ENCODE measurements at places on chromosomes 13 and 19.

- DNase-seq, result no peak
Observed at GRCh38 chr13:110211735-110212134, 95.2 kb downstream of the COL4A1 start.

DNA sequence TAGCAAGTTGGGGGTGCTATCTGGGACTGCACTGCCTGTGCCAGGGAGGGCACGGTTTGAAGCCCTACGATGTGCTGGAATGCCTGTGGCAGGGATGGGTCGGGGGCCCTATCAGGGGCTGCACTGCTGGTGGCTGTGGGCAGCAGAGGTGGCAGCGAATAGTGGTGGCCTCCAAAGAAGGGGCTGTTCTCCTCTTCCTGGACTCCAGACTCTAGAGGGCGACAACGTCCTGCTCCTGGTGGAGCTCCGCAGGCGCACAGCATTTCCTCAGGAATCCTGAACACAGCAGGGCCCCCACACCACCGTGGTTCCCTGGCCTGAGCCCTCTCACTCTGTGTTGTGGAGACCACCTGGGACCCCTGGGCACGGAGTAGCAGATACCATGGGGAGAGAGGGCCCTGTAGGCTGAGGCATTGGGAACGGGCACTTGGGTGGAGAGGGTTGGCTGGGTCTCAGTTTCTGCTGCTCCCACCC, 145.6 kb downstream of the TNFRSF19 start:
- DNase-seq, result no peak

DNA sequence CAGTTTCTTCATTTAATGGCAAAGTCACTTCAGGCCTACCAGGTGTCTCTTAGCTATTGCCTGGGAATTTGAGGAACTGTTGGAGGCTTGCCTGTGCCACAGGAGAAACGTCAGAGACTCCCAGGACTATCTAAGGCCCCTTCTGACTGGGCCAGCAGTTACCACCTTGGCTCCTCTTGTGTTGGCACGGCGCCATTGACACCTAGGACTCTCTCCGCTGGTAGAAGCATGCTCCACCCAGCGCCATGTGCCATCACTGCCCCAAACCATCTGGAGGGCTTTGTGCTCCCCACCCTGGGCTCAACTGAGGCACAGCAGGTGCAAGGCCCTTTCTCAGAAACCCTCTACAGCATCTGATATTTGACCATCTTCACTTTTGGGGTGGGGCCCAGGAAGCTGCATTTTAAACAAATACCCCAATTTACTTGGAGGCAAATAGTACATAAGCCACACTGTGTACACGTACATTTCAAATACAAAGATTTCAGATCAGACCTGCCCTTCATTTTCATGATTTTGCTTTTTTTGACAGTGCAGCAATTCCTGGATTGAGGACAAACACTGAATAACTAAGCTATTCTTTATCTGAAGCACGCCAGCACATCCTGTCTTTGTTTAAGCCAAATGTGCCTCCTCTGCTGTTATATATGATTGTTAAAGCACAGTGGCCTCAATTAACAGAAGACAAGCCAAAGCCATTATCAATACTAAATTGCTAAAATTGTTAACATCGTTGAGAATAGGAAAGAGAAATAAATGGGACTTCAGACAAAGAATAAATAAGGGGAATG, 59.9 kb upstream of the TPP2 start:
- DNase-seq, result no peak

DNA sequence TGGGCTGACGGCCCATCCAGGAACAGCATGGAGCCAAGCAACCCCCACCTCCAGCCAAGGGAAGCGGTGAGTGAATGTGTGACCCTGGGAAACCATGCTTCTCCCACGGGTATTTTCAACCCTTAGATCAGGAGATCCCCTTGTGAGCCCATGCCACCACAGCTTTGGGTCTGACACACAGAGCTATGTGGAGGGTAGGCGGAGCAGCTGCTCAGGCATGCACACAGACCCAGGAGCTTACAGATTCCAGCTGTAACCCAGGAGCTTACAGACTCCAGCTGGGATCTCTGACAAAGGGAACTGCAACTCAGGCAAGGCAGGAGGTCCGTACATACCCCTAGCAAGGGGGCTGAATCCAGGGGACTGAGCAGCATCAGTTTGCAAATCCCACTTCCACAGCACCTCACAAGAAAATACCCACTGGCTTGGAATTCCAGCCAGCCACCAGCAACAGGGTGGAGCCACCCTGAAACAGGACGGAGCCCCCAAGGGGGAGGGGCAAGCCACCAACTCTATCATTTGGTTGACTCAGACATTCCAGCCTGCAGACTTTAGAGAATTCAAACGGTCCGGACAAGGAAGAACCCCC, 40.8 kb upstream of the RFXAP start:
- no peak for DNase-seq

DNA sequence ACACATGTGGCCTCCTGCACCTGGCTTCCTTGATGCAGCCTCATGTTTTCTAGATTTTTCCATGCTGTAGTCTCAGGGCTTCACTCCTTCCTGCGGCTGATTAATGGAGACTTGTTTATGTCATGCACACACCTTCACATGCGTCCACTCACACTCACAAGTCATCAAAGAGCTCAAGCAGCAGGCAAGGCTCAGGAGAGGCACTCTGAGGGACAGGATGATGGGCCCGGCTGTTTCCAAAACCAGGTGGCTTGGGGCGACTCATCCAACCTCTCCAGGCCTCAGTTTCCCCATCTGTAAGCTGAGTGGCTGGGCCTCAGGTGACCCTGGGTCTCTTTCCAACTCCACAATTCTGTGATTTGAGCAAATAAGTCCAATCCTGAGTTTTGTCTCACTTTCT, 36.9 kb downstream of the RASA3 start:
- DNase-seq, result no peak

GRCh38 chr19:40424637-40425449, 949 bp downstream of the SERTAD1 start:
- no peak for DNase-seq

DNA sequence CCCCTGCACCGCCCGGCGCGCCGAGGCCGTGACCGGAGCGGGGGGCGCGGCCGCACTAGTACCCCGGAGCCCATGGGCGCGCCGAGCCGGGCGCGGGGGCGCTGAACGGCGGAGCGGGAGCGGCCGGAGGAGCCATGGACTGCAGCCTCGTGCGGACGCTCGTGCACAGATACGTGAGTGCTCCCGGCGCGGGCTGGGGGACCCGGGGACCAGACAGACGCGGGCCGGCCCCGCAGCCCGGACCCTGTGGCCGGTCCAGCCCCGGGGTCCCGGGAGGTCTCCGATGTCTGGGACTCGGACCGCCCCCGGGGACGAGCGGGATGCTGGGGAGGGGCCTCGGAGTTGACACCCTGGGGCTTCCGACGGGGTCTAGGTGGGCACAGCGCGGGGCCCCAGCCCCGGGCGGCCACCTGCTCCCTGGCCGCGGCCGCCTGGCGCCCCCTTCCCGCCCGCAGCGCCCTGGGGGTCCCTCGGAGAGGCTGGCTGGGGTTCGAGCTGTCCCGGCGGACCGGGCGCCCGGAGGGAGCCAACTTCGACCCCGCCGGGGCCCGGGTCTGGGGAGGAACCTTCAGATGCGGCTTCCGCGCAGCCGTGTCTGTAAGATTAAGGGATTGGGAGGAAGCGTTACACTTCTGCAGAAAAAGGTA, 568 bp downstream of the ATP11A start:
- DNase-seq, result no peak

DNA sequence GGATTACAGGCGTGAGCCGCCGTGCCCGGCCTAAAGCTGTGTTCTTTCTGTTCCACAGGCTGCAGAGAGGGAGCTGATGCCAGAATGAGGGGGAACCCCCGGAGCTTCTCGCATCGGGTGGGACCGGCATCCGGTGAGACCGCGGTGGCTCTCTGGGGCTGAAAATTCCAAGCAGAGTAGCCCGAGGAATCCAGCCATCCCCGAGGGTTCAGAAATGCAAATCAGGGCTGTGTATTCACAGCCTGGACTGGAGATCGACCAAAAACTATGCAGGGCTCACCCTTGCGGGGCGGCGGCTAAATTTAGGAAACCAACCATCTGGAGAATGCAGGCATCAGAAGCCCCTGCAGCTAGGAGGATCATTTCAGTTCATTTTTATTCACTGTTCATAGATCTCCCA, 99.2 kb downstream of the GNG7 start:
- no peak for DNase-seq

DNA sequence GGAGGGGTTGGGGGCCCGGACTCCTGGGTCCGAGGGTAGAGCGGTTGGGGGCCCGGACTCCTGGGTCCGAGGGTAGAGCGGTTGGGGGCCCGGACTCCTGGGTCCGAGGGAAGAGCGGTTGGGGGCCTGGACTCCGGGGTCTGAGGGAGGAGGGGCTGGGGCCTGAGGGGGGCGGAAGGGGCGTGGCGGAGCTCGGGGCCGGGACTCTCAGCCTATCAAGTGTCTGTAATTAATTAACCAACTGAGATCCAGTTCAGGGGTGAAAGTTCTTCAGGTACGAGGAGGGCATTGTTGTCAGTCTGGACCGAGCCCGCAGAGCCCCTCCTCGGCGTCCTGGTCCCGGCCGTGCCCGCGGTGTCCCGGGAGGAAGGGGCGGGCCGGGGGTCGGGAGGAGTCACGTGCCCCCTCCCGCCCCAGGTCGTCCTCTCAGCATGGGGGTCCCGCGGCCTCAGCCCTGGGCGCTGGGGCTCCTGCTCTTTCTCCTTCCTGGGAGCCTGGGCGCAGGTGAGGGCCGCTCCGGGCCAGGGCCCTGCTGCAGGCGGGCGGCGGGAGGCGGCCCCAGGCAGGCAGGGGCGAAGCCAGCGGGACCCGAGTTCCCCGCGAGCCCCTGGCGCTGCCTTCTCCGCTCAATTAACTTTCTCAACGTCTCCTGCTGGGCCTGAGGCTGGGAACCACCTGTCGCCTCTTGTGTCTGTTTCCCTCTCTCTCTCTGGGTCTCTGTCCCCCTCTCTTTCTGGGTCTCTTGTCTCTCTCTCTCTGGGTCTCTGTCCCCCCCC, 697 bp downstream of the FCGRT start:
- DNase-seq, result no peak

DNA sequence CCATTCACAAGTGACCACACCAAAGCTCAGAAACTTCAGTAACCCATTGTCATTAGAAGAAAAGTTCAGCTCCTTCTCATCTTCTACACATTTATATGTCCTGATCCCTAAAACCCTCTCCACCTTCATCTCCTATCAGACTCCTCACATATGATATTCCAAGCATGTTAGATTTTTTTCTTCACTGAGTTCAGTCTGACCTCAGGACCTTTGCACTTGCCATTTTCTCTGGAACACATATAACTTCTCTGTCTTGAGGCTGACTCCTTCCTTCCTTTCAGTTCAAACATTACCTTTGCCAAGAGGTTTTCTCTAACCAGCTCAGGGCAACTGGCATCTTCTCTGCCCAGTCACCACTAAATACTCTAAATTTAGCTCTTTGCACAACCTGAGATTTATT, 54.1 kb downstream of the C13orf42 start:
- no peak for DNase-seq
